Thymus (tissue), 14 donors: ENCODE measurements at places on chromosomes 7 and 10. TPM values are rescaled to one million over a fixed set of nuclear protein-coding genes. Genes with fewer than 3 reads are reported as not detected.
A peak's percentile ranks its signal among the peaks of the same experiment; 100 is the strongest.

Gene HOXA11
- total RNA-seq, result not detected

Gene CNPY1
- total RNA-seq, result not detected

Gene HOXA7
- total RNA-seq, result 0.57 TPM

Gene DNAJB9
- 13.2 TPM for total RNA-seq

Gene OR9A2
- not detected for total RNA-seq

Gene UNC5B
- 4.2 TPM for total RNA-seq

- no peak overlapping the region for H3K4me3 ChIP-seq
- H3K4me1 ChIP-seq, result no peaks in the 10 kb centered on the region
- H3K27me3 ChIP-seq, result no peaks in the 10 kb centered on the region
- no peaks in the 10 kb centered on the region for H3K36me3 ChIP-seq
These were observed 135.4 kb upstream of the KMT2E start for GRCh38 chr7:104878577-104878976.

- no peak overlapping the region for H3K27ac ChIP-seq
- H3K4me3 ChIP-seq, result no peak overlapping the region
- no peaks in the 10 kb centered on the region for H3K4me1 ChIP-seq
- H3K36me3 ChIP-seq, result no peaks in the 10 kb centered on the region
These were observed 362.0 kb downstream of the ZNF248 start for GRCh38 chr10:37495415-37495814.

DNA sequence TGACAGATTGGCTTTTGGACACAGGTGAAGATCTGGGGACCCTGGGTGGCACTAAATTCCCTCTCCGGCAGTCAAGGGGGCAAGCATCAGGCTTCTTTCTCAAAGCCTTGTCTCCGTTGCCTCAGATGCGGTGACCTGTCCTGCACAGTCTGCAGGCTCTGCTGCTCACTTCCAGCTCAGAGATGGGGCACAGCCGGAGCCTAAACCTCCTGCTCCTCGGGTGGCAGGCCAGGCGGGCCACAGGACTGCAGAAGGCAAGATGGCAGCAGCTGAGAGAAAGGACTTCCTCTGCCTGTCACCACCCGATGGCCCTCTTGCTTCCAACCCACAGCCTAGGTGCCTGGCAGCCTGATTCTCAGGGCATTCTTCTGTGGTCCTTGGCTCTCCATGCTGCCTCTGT, 44.4 kb downstream of the ZC3HC1 start:
- H3K27me3 ChIP-seq, result no peaks in the 10 kb centered on the region
- H3K4me3 ChIP-seq, result no peak overlapping the region
- H3K27ac ChIP-seq, result no peak overlapping the region
- H3K4me1 ChIP-seq, result peaks cover 7% of the 10 kb centered on the region
- H3K36me3 ChIP-seq, result no peaks in the 10 kb centered on the region

DNA sequence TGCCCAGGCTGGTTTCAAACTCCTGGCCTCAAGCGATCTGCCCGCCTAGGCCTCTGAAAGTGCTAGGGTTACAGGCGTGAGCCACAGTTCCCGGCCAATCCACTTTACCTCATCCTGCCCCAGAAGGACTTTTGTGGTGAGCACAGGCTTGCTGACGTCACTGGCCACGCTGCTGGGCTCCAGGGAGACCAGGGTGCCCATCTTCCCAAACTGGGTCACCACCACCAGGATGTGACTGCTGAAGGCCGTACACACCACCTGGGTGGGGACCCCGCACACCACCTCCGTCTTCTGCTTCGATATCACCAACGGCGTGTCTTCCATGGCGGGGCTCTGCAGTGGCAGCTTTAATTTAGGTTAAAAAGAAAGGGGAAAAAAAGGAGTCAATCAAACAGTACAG, 816 bp downstream of the PSMG3 start:
- H3K27ac ChIP-seq, result peak overlapping the region; percentile 65
- DNase-seq, result no peak
- peak overlapping the region; percentile 99 for H3K4me3 ChIP-seq
- H3K36me3 ChIP-seq, result peaks cover 21% of the 10 kb centered on the region

DNA sequence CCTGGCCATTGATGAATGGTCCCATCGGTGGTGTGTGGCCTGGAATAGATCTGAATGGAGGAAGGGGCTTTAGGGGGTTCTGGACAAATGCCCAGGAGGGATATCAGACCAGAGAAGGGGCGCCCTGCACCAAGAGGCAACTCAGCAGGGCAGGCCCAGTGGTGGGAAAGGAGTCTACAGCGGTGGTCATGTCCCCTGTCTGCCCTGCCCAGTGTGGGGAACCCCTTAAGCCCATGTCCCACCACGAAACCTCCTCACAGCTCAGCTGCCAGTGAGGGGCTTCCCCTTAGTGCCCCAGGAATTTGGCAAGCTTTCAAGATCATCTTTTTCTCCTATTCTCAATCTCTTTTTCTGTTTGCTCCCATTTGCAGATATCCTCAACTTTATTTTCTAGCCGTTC, 14.1 kb upstream of the CCSER2 start:
- peaks cover under 1% of the 10 kb centered on the region for H3K4me1 ChIP-seq
- no peaks in the 10 kb centered on the region for H3K36me3 ChIP-seq
- DNase-seq, result no peak
- no peak overlapping the region for H3K4me3 ChIP-seq
- H3K27me3 ChIP-seq, result no peaks in the 10 kb centered on the region

- no peaks in the 10 kb centered on the region for H3K27me3 ChIP-seq
- no peaks in the 10 kb centered on the region for H3K36me3 ChIP-seq
- H3K4me3 ChIP-seq, result no peak overlapping the region
- no peak overlapping the region for H3K27ac ChIP-seq
These were observed 18.0 kb upstream of the LIPA start for GRCh38 chr10:89269433-89270152.

DNA sequence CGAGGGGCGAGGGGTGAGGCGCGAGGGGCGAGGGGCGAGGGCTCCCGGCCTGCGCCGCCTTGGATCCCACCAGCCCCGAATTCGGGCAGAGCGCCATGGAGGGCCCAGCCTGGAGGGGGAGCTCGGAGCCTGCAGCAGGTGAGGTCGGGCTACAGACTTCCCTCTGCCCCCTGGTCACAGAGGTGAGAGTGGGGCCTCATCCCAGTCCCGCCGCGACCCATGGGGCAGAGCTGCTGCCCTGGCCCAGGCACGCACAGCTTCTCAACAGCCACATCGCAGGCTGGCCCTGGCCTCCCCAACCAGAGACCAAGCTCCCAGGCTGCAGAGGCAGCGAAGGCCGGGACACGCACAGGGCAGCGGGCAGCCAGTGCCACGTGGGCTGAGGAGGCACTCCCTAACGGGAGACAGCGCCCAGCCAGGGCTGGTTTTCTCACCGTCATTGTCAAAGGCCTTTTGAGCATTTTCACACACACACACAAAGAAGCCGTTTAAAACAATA, 191.8 kb downstream of the PTPRN2 start:
- H3K27me3 ChIP-seq, result no peaks in the 10 kb centered on the region
- H3K4me1 ChIP-seq, result no peaks in the 10 kb centered on the region
- no peak overlapping the region for H3K27ac ChIP-seq
- H3K36me3 ChIP-seq, result no peaks in the 10 kb centered on the region
- no peak for DNase-seq
- H3K4me3 ChIP-seq, result no peak overlapping the region

DNA sequence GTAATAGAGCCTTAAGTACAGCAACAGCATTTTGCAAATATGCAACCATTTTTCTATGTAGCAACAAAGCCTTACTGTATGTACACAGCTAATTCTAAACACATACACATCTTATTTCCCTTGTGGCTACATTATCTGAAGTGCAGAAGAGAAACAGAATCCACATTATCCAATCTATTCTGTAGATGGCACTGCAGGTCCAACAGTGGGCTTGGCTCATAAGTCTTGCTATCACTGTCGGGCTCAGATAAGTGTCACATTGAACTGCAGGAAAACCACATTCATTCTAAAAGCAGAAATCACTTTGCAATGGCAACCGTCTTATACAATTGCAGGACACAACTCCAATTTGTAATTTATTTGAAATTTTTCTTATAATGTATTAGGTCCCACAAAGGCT, 109.8 kb upstream of the NOBOX start:
- no peak for DNase-seq
- no peak overlapping the region for H3K4me3 ChIP-seq
- no peaks in the 10 kb centered on the region for H3K27me3 ChIP-seq
- no peaks in the 10 kb centered on the region for H3K36me3 ChIP-seq
- H3K27ac ChIP-seq, result no peak overlapping the region

DNA sequence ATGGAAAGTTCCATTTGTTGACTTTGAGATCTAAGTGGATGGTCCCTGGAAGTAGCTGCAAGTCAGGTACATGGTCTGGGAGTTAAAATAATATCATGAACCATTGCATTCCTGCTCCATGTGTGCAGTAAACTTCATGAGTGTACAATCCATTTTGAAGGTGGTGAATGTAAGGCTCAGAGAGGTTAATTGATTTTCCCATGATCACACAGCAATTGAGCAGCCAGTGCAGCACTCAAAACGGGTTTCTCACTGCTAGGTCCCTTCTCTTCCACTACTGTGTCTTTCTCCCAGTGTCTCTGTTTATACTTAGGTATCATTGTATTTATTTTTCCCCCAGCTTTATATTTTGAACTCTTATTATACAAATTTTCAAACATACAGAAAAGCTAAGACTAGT, 9.9 kb downstream of the ZSCAN25 start:
- DNase-seq, result no peak
- peaks cover 34% of the 10 kb centered on the region for H3K4me1 ChIP-seq
- H3K27me3 ChIP-seq, result no peaks in the 10 kb centered on the region
- no peak overlapping the region for H3K27ac ChIP-seq
- H3K36me3 ChIP-seq, result peaks cover 93% of the 10 kb centered on the region

- H3K36me3 ChIP-seq, result no peaks in the 10 kb centered on the region
- no peaks in the 10 kb centered on the region for H3K27me3 ChIP-seq
- no peak overlapping the region for H3K4me3 ChIP-seq
- no peak overlapping the region for H3K27ac ChIP-seq
These were observed 69.0 kb upstream of the RAB11FIP2 start for GRCh38 chr10:118115701-118116100.

GRCh38 chr7:36583318-36583717, 141.0 kb downstream of the AOAH start:
- no peaks in the 10 kb centered on the region for H3K27me3 ChIP-seq
- DNase-seq, result no peak
- no peak overlapping the region for H3K4me3 ChIP-seq
- no peaks in the 10 kb centered on the region for H3K4me1 ChIP-seq

- no peaks in the 10 kb centered on the region for H3K4me1 ChIP-seq
- H3K4me3 ChIP-seq, result no peak overlapping the region
- H3K27me3 ChIP-seq, result no peaks in the 10 kb centered on the region
These were observed 59.1 kb downstream of the ZNF365 start for GRCh38 chr10:62433181-62433692.

GRCh38 chr10:94780844-94781243, 18.4 kb downstream of the CYP2C19 start:
- no peaks in the 10 kb centered on the region for H3K4me1 ChIP-seq
- H3K27me3 ChIP-seq, result no peaks in the 10 kb centered on the region
- no peak for DNase-seq
- H3K27ac ChIP-seq, result no peak overlapping the region
- H3K4me3 ChIP-seq, result no peak overlapping the region
- H3K36me3 ChIP-seq, result no peaks in the 10 kb centered on the region

DNA sequence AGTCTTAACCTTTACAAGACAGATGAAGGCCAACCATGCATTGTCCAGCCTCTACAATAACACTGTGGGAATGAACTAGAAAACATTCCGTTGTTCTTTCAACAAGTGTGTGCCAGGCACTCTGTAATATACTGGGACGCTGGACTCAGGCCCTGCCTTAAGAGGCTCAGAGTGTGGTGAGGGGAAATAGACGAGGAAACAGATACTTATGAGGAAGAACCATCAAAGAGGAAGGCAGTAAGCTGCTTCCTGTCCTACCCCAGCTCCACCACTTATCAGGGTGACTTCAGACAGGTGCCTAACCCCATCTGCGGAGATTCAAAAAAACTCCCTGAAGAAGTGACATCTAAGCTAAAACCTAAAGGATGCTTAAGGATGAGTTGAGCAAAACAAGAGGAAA, 8.9 kb upstream of the TRIM8 start:
- peak overlapping the region; percentile 31 for H3K27ac ChIP-seq
- DNase-seq, result no peak
- H3K36me3 ChIP-seq, result peaks cover 12% of the 10 kb centered on the region

- H3K27me3 ChIP-seq, result peaks cover 94% of the 10 kb centered on the region
- no peaks in the 10 kb centered on the region for H3K36me3 ChIP-seq
- H3K4me1 ChIP-seq, result peaks cover 12% of the 10 kb centered on the region
- DNase-seq, result no peak
- no peak overlapping the region for H3K4me3 ChIP-seq
These were observed 75.1 kb upstream of the LEP start for GRCh38 chr7:128165927-128166420.
